ENCODE measurements at places on chromosomes 2 and 18. TPM values are rescaled to one million over a fixed set of nuclear protein-coding genes. Genes with fewer than 3 reads are reported as not detected.

DNA sequence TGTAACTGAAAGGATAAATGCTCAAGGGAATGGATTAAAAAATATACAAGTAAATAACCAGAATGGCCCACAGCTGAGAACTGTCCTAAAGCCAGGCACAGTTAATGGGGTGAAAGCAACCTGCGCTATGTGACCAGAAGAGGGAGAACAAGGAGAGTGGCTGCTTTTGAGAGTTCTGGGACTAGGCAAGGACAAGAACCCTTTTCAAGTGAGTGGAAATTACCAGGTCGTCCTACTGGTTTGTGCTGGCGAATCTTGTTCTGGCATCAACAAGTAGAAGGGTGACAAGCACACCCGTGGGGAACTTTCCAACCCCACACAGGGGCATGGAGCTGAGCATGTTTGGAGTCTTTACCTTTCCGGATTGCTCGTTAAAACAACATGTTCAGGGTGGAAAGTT is 82.8 kb downstream of the TMEM17 start:
- peak; percentile 50 for DNase-seq

GRCh38 chr2:234677758-234678538 is 181.1 kb upstream of the ARL4C start:
- peak; percentile 5 for DNase-seq

DNA sequence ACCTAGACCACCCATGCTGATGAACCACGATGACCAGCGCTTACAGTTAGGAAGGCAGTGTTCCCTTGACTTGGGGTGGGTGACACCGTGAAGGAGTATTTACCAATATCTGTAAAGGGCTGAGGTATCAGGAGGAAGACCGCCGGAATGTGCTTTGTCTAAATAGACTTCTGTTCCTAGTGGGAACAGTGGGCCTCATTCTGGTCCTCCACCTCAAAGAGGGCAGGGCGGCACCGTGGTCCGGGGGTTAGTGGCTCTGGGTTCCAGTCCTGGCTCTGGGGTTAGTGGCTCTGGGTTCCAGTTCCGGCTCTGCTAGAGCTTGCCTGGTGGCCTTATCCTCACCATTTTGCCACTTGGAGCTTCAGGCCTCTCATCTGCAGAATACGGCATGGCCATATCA is 91.6 kb upstream of the SMAD2 start:
- DNase-seq = no peak

GRCh38 chr2:205511221-205511620 is 171.1 kb upstream of the NRP2 start:
- no peak for DNase-seq

- DNase-seq = no peak
These were observed 1081.5 kb upstream of the ZEB2 start for GRCh38 chr2:145601361-145601925.

DNA sequence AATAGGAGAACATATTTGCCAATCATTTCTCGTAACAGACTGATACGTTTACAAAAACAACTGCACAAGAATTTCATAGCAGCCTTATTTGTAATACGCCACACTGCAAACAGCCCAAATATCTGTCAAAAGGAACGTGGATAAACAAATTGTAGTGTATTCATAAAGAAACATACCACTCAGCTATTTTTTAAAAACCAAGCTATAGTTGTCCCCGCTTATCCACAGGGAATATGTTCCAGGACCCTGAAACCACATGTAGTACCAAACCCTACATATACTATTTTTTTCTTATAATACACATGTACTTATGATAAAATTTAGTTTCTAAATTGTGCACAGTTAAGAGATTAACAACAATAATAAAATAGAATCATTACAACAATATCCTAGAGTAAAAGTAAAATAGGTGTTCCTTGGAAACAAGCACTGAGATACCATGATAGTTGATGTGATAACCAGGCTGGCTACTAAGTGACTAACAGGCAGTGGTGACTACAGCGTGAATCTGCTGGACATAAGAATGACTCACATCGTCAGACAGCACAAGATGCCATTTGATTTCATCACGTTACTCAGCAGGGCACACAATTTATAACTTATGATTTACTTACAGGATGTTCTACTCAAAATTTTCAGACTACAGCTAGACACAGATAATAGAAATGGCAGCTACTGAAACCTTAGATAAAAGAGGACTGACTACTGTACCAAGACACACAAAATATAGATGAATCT is 367.4 kb downstream of the NCKAP5 start:
- no peak for DNase-seq

- no peak for DNase-seq
These were observed 226.1 kb downstream of the VAPA start for GRCh38 chr18:10139783-10140410.

- DNase-seq = no peak
These were observed 60.4 kb downstream of the GRB14 start for GRCh38 chr2:164560902-164561301.

GRCh38 chr2:166517533-166518061 is 23.5 kb upstream of the SCN7A start:
- DNase-seq = no peak

- DNase-seq = no peak
These were observed 42.4 kb upstream of the MTIF2 start for GRCh38 chr2:55311444-55311870.

- DNase-seq = no peak
These were observed 457.8 kb downstream of the EIPR1 start for GRCh38 chr2:2919574-2920365.

DNA sequence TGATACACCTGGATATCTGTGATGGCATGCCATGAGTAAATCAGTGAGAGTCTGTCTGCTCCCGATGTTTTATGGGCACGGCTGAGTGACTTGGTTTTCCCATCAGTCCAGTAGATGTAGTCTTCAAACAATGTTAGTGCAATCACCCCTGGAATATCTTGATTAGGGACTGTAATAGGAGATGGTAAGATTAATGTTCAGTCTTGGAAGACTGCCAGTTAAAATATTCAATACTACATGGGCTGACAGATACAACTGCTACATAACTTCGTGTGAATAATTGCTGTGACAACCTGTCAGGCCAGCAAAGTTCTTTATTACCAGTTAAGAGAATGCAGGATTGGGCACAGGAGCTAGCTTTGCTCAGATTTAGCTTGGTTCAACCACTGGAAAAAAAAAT is 1673.3 kb downstream of the LRP1B start:
- no peak for DNase-seq

DNA sequence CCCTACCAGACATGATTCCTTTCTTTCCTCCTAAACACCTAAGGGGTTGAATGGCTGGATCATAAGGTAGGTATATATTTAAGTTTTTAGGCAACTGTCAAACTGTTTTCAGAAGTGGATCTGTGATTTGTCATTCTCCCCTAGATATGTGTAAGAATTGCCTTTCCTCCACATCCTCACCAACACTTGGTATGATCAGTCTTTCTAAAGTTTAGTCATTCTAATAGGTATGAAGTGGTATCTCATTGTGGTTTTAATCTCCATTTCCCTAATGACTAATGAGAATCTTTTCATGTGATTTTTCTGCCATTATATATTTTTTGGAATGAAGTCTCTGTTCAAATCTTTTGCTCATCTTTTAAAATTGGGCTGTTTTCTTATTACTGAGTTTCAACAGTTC is 122.1 kb downstream of the TFCP2L1 start:
- no peak for DNase-seq

DNA sequence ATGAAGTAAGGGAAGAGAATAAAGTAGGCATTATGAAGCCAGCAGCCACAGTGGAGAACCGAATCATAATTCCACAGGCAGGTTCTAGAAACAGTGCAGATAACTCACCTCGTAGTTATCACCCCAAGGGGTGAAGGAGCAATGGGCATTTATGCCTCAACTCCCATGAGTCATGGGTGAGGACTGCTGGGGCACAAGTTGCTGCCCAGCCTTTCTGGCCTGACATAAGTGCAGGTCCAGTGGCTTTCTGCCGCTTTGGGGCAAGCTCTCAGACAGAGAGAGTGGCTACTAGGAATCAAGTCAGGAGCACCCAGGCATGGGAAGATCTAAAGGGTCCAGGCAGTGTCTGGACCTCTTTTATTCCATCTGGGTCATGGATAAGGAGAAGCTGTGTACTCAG is 149.8 kb downstream of the SUCLG1 start:
- no peak for DNase-seq

DNA sequence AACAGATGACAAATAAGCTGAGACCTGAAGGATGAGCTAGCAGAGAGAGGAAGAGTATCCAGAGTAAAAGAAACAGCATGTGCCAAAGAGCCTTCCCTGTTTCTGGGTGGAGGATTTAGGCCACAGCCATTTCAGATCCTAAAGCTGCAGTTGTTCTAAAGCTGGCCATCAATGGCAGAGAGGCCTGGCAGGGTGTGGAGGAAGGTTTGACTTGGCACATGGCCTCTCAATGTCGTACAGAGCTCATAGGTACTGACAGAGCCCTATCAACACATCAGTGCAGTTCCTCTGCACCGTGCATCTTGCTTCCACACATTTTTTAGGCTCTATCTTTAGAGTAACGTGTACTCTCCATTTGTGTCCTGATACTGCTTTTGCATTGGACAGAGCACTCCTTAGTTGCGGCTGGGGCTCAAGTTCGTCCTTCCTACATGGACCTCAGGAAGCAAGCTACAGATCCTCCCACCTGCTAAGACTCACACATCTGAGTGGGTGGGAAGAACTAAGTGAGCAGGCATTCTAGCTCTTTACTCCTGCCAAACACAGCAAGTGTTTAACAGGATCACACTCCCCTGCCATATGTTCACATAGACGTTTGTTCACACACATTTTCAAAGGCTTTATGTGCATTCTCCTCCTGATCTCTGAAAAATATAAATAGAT is 3.0 kb upstream of the CHMP3 start:
- no peak for DNase-seq

DNA sequence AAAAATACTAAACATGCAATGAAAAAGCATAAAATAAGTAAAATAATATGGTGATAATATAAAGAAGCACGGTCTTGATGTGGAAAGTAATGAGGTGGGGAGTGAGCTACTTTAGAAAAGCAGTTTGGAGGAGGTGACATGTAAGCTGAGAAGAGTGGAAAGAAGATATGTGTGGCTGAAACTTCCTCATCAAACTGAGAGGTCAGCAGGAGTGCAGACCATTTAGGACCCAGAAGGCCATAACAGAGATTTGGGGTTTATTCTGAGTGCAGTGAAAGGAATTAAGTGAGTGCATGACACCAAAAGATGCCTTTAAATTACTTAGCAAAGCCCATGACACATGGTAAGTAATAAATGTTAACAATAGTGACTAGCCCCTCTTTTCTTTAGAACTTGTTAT is 24.4 kb upstream of the TMEM182 start:
- DNase-seq = no peak

GRCh38 chr18:25229081-25229480 is 122.9 kb downstream of the ZNF521 start:
- no peak for DNase-seq

DNA sequence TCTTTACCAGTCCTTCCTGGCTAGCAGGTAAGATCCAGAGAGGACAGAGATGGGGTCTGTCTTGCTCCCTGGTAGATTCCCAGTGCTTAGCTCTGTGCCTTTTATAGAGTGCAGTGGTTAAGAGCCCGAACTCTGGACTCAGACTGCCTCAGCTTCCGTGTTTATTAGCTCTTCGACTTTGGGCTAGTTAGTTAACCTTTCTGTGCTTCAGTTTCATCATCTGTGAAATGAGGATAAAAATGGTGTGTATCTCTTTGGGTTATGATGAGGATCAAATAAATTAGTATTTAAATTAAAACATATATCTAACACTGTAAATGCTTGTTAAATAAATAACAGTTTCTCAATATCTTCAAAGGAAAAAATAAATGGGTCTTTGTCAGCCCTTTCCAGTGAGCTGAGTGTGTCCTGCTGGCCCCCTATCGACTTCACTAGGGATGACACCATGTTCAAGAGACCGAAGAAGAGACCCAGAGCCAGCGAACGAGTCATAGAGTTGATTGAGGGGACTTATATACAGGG is 38.2 kb downstream of the CERS6 start:
- DNase-seq = peak; percentile 54

DNA sequence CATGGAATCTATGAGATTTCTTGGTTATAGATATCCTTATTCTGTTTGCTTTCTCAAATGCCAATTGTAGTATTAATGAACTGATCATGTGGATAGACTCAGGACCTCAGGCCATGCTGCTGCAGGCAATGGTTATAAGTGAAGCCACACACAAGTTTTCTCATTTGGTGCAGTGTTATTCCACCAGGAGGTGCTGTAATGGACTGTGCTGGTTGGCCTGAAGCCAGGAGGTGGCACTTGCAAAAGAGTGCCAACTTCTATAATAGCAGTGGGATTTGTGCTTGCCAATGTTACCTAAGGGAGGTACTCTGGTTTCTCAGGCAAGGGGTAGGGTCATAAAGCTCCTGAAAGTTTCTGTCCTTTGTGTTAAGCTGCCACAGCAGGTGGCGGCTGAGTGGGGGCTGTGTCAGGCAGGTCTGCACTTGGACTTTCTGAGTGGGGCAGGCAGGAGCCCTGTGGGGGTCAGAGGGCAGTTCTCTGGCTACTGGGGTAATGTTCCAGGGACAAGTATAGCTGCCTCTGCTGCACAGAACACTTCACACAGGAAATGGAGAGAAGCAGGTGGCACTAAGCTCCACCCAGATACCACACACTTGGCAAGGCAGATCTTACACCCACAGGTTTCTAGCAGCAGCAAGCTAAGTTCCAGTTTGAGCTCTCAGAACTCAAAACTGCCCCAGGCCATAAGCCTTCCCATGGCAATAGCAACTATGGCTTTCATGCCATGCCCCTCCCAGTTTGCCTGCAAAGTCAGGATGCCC is 352.6 kb upstream of the CWC22 start:
- peak; percentile 29 for DNase-seq

GRCh38 chr2:19723021-19723420 is 178.8 kb downstream of the TTC32 start:
- no peak for DNase-seq

DNA sequence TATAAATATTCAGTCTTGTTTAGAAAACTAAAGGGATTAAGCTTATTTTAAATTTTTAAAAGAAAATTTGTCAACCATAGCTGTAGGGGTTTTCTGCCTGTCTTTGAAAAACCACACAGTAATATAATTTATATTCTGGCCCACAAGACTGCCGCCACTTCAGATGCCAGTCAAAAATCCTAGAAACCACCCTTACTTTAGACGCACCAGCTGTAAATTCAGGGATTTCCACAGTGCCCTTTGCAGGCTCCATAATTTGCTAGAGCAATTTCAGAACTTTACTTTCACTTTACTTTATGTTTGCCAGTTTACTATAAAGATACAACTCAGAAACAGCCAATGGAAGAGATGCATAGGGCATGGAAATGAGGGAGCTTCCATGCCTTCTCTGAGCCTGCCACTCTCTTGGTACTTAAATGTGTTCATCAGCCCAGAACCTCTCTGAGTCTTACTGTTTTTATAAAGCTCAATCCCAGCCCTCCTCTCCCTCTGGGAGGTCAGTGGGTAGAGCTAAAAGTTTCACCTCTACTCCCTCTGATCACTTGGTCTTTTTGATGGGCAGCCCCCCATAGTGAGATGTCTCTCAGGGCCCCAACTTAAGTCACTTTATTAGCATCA is 63.3 kb downstream of the KYNU start:
- no peak for DNase-seq

GRCh38 chr2:183035954-183036669 is 2.1 kb downstream of the NCKAP1 start:
- no peak for DNase-seq

- DNase-seq = no peak
These were observed 193.7 kb downstream of the DNER start for GRCh38 chr2:229520691-229521096.

DNAH6 gene
- 0.09 TPM for total RNA-seq

SLC23A3 gene
- 1.2 TPM for total RNA-seq

GAL3ST2 gene
- total RNA-seq = 0.37 TPM

NEU4 gene
- 0.42 TPM for total RNA-seq

ADD2 gene
- total RNA-seq = 124 TPM

KCNG3 gene
- total RNA-seq = 16.5 TPM

ANO7 gene
- total RNA-seq = 5.2 TPM
